CD4-positive, alpha-beta T cell treated with Interleukin-12 subunit alpha and Interleukin-12 subunit beta, for 1 hour (primary cell): ENCODE measurements at places on chromosomes 5 and 9.
A peak's percentile ranks its signal among the peaks of the same experiment; 100 is the strongest.

- no peak for DNase-seq
These were observed 700.3 kb downstream of the PTPRD start for GRCh38 chr9:9912459-9912858.

DNA sequence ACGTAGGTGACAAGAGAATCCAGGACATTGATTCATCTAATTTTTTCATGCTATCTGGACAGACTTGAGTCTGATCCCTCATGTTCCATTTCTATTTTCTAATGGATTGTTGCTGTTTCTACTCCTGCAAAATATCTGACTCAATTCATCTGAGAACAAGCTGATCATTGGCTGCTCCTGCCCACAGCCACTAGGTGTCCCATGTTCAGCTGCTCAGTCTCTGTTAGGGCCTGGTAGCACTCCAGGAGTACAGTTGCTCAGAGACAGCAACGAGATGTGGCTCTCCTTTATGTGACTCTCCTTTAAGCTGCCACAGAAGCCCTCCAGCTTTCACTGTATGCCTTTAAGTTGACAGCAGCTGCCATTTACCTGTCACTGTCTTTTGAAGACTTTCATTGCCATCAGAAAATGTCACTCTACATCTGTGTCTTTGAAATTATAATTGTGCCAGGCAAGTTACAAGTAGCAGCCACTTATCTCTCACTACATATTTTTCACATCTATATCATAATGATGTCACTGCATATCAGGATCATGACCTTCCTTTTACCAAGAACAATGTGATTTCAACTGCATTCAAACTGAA is 1944.2 kb upstream of the NUDT12 start:
- no peak for DNase-seq

GRCh38 chr9:77946969-77947620 is 84.5 kb downstream of the GNAQ start:
- no peak for DNase-seq

GRCh38 chr9:36551910-36552309 is 20.8 kb upstream of the MELK start:
- no peak for DNase-seq

- peak; percentile 13 for DNase-seq
These were observed 14.2 kb upstream of the FRRS1L start for GRCh38 chr9:109181284-109181683.
